Glomerular endothelial cell (primary cell): ENCODE measurements at places on chromosomes 12 and 14. TPM values are rescaled to one million over a fixed set of nuclear protein-coding genes. Genes with fewer than 3 reads are reported as not detected.

Gene DHRS4L2
- 8.5 and 8.7 TPM in 2 replicates for total RNA-seq

Gene TAPBPL
- 32.8 and 38.7 TPM in 2 replicates for total RNA-seq

Gene SLC39A2
- total RNA-seq, result not detected in 2 replicates

Gene B4GALNT1
- 1.1 and 2.9 TPM in 2 replicates for total RNA-seq

- no peak for DNase-seq
Observed at GRCh38 chr12:7091171-7091570, 1.1 kb downstream of the C1R start.

GRCh38 chr12:126518596-126519200 lies 1453.5 kb downstream of the AACS start:
- DNase-seq, result no peak

GRCh38 chr14:79742142-79742541 lies 469.2 kb downstream of the DIO2 start:
- no peak for DNase-seq

DNA sequence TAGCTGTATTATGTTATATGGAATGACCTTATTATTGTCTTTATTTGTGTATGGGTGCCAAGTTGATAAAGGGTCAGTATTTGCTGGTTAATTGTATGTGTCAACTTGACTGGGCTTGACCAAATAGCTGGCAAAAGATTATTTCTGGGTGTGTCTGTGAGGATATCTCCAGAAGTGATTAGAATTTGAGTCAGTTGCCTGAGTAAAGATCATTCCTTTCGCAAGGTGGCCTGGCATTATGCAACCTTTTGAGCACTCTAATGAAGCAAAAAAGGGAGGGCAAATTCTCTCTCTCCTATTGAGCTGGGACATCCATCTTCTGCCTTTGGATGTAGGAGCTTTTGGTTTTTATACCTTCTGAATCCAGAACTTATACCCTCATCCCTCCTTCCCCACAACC lies 82.2 kb downstream of the ATXN7L3B start:
- no peak for DNase-seq

GRCh38 chr12:91620992-91621391 lies 438.4 kb upstream of the DCN start:
- DNase-seq, result no peak

DNA sequence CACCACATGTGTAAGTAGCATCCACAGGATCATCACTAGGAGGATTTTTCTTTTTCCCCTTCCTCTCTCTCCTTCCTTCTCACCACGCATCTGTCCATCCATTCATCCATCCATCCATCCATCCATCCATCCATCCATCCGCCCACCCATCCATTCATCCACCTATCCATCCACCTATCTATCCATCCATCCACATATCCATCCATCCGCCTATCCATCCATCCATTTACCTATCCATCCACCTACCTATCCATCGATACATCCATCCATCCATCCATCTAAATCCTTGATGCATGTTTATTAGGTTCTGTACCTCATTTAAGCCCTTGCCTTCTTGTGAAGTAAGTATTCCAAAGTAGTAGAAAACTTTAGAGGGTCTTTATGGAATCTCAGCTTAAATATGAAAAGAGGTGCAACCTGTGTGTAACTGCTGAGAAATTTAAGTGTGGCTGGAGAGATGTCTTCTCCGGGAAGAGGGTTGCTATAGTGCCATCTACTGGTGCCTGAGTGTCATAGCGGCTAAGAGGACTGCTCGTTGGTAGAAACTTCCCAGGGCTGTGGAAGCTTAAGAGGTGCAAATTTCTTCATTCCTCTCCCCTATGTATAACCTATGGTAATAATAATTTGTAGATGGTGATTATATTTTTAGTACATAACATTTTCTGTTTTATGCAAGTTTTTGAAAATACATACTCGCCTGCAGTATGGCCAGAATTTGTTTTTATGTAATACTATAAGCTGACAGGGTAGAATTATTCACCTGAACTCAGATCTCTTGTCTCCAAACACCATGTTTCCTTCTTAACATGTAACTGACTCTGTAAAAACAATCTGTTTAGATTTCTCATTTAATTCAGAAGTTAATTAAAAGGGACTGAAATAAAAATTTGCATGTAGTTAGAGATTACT lies 46.0 kb downstream of the MYO1H start:
- DNase-seq, result peak; percentile 36

DNA sequence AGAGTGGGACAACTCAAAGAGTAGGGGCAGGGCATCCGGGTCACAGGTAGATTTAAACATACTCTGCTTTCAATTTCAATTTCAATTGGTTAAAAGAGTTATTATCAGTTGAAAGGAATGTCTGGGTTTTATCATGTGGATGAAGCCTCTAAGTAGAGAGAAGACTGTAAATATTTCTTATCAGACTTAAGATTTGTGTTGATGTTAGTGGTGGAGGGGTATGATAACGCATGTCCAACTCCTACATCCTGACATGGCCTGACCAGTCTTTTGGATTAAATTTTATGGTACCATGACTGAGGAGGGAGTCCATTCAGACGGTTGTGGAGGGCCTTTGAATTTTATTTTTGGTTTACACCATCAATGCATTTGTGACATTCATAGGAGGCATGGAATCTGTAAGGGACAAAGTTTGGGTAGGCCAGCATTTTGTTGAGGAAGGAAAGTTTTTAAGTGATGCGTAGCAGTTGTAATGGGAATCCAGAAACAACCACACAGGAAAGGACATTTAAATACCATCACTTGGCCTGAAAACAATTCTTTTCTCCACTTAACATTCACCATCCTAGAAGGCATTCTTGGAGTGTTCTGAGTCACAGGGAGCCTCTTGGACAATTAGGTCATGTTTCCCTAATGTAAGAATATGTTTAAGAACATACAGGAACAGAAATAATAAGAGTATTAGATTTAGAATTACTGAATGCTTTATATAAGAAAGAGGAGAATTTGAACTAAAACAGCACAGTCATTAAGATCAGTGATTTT lies 371.9 kb downstream of the ATP23 start:
- DNase-seq, result no peak

GRCh38 chr12:47946413-47947323 lies 16.7 kb upstream of the TMEM106C start:
- no peak for DNase-seq

DNA sequence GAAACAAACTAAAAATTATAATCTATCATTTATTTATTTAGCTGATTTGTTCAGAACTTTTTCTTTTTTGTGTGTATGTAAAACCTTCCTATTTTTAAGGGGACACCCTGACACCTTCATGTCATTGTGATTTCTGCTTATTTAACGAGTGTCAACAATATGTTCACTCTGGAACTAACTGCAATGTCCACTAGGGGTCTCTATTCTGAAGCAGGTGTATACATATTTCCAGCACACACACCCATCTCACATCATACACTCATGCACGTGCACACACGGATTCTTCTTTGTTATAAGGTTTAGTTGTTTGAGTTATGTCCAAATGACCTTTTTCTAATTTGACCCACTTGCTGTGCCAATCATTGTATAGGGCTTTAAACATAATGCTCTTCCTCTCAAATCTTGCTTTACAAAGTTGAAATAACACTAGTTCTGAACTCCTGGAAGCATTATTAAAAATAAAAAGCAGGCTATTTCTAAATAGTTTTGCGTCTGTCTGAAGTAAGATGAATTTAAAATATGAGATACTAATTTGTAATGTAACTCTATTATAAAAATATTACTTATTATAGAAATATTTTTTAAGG lies 15.5 kb downstream of the E2F7 start:
- no peak for DNase-seq

GRCh38 chr12:124727922-124728321 lies 135.7 kb downstream of the SCARB1 start:
- no peak for DNase-seq

DNA sequence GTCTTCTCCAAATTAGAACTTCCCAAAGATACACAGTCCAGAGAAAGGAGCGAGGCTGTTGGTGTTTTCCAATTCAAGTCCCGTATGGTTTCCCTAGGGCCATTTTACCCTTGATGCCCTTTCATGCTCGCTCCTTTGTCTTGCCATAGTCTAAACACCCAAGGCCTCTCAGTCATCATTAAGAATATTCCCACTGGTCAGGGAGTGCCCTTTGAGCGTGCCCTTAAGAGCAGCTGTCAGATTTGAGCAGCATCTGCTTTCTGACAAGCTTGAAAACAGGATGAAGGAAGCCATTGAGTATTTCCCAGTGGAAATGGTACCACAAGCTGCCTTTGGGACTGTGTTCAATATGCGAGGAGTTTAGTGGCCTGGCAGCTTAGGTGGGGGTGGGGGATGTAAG lies 10.4 kb upstream of the GALNT16 start:
- no peak for DNase-seq

DNA sequence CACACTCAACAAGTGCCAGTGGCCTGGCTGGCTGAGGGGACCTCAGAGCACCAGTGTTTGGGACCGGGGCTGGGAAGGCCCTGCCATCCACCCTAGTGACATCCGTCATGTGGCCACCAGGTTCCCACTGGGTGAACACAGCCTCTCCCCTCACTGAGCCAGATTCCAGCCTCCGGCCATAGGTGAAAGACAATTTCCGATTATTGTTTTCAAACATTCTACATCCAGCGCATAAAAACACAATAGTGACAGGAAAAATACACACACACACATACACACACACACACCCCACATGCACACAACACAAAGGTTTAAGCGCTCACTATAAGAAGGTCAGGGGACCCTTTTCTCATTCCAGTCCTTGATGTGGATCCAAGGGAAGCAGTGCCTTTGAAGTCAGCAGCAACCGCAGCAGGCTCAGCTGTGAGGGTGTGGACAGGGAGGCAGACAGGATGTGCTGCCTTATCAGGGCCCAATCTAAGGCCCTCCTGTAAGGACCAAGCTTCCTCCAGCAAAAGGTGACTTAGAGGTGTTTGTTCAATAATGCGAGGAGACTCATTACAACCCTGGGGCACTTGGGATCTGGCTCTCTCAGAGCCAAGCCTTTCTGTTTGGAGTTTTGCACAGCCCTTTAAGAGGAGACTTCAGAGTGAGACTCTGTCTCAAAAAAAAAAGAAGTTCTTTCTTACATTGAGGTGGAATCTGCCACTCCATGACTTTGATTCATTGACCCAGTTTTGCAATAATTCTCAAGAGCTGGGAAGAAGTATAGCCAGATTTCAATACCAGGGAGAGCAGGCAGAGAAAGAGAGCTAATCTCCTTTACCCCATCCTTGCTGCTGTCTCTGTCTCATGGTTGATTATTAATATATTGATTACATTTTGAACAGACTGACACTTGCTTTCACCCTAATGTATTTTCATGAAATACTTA lies 227.8 kb downstream of the ZFP36L1 start:
- no peak for DNase-seq

DNA sequence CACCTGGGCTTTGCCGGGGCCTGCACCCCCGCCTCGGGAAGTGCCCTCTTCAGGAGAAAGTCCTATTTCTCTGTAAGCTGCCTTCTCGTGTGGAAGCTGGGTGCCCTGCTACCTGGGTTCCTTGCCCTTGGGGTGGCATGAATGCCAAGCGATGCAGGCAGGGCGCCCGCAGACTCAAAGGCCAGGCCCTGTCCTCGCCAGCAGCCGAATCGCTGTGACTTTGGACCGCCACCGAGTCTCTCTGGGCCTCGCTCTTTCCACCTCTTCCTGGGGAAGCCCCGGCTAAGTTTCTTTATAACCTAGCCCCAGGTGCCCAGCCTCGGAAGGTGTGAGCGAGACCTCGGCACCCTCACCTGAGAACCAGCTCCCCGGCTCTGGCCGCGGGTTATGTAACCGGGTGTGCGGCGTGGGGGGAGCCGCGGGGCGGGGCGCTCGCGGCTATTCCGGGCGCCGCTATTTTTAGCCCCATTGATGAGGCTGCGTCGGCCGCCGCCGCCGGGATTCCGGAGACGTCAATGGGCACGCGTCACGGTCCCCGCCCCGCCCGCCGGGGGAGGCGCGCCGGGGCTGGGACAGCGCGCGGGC lies 14.6 kb upstream of the NR4A1 start:
- DNase-seq, result no peak

GRCh38 chr12:452667-453210 lies 7.0 kb upstream of the B4GALNT3 start:
- no peak for DNase-seq

GRCh38 chr12:49598527-49598926 lies 6.9 kb downstream of the FAM186B start:
- DNase-seq, result no peak

DNA sequence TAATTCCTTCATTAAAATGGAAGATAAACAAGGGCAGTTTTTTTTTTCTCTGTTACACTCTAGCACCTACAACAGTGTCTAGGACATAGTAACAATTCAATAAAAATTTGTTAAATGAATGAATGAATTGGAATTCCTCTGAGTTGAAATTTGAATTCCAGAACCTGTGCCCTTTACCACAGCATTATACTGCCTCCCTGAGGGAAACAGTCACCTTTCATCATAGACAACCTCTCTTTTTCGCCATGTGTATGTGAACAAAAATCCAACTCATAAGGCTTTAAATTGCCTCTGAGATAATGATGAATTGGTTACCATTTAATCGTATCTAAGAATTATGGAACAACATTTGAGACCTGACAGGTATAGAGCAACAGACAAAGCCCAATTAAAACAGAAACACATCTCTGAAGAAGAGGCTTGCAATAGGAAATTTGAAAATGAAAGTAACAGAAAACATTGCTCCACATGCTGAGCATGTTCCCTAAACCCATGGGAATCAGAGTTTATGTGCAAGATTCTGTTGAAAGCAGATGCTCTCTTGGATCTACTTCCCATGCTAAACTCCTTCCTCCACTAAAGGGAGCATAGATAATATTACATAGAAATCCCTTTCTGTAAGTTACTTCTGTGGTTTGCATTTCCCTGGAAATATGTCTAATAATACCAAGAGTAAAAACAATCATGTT lies 657.8 kb downstream of the GALC start:
- no peak for DNase-seq

DNA sequence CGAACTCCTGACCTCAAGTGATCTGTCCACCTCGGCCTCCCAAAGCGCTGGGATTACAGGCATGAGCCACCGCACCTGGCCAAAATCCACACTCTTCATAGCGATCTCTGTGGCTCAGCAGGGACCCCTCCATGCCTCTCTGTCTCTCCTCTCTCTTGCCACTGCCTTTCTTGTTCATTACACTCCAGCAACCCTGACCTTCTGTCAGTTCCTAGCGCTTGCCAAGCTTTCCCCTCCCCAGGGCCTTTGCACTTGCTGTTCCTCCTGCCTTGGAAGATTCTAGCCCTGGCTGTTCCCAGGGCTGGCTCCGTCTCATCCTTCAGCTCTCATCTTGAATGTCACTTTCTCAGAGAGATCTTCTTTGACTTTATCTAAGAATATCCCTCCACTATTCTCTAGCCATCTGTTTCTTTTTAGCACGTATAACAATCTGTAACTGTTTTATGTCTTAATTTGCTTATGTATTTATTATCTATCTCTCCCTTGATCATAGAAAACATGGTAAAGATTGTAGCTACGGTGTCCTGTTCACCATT lies 38.9 kb upstream of the MAP1LC3B2 start:
- no peak for DNase-seq

DNA sequence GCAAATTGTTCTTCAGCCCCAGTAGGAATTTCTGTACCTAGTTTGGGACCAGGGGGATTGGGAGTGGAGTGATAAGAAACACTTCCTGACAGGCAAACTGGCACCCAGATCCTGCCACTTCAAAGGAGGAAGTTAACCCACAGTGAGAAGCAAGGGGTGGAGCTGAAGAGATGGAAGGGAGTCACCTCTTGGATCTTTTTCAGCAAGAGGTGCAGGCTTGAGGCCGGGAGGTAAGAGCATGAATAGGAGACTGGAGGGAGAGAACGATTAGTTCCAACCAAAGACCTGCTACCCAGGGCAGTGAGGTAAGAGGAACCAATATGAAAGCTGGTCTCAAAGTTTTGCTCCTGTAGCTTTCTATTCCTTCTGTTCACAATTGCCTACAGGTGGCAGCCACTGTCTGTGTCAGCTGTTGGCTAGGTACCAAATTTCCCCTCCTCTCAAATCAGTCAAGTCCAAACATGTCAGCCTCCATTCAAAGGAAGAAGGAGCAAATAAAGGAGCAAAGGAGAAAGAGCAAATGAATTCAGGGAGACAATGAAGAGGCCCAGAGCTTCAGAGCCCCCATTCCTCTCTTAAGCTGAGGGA lies 14.9 kb upstream of the TAC3 start:
- DNase-seq, result no peak
